ENCODE measurements at places on chromosomes 13 and 19.
A peak's percentile ranks its signal among the peaks of the same experiment; 100 is the strongest.

- DNase-seq: no peak
These were observed 373.0 kb upstream of the SLITRK1 start for GRCh38 chr13:84255226-84255797.

- DNase-seq: no peak
These were observed 947 bp downstream of the ATP4B start for GRCh38 chr13:113656831-113657671.

- no peak for DNase-seq
These were observed 41.1 kb upstream of the GTF3A start for GRCh38 chr13:27383104-27383921.

DNA sequence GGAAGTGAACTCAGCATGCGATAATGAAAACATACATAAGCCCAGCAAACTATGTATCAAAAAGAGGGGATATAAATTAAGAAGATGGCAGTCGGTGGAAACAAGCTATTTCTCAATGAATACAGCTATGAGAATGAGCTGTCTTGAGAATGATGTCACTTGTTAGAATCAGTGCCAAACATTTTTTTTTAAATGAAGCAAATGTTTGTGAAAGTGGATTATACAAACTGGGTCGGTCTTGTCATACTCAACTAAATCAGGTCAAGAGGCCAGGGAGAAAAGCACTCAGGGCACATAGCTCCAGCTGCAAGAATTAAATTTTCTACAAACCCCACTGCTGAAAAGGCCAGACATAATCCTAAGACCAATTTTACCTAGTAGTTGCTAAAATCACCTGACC, 1048.4 kb downstream of the SLITRK1 start:
- DNase-seq: no peak

DNA sequence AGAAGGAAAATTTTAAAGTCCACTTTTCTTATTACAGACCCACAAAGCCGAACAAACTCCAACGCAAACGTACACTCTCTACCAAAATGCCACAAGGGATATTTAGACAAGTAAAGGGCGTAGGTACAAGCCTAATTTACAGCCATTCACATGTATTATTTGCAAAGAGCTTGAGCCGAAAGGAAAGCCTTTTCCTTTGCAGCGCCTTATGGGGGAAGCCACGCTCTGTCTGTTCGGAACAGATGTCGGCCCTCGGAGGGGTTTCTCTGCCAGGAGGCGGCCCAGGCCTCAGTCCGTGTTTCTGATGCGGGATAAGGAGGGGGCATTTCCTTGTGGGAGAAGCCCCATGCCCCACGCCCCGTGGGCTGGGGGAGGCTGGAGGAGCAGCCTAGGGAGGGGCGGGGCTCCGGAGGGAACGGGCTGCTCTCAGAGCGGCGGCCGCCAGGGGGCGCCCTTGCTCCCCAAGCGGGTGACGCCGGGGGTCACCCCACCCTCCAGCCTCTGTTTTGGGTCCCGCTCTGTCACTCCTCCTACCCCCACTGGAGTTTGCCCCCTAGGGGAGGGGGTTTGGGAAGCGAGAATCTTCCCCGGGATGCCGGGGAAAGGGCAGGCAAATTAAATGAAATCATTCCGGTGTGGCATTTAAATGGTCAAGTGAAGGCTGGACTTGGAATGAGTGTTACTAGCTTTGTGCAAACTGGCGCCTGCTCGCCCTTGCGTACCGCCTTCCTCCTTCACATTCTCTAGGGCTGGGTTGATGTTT, 2.9 kb downstream of the HTR2A start:
- DNase-seq: no peak

DNA sequence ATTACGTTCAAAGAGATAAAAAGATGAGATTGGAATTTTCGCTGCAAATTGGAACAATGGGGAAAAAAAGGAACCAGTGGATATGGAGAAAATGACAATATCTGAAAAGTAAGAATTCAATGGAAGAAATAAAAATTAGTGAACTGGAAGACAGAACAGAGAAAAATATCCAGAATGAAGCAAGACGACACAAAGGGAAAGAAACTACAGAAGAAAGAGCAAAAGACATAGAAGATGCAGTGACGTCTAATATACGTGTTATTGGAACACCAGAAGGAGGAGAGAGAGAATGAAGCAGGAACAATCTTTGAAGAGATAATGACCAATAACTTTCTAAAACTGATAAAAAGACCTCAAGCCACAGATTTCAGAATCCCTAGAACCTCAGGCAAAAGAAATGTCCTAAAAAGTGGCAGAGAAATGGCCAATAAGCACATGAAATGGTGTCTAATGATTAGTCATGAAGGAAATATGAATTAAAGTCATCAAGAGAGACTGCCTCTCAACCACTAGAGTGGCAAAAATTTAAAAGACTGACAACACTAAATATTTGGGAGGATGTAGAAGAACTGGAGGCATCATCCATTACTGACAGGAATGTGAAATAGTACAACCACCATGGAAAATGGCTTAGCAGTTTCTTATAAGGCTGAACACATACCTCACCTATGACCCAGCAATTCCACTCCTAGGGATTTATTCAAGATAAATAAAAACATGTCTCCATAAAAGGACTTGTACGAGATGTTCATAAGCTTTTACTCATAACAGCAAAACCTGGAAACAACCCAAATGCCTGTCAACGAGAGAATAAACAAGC, 56.5 kb downstream of the GADD45B start:
- peak; percentile 59 for DNase-seq

- DNase-seq: no peak
These were observed 31.2 kb downstream of the KATNAL1 start for GRCh38 chr13:30276178-30276577.

DNA sequence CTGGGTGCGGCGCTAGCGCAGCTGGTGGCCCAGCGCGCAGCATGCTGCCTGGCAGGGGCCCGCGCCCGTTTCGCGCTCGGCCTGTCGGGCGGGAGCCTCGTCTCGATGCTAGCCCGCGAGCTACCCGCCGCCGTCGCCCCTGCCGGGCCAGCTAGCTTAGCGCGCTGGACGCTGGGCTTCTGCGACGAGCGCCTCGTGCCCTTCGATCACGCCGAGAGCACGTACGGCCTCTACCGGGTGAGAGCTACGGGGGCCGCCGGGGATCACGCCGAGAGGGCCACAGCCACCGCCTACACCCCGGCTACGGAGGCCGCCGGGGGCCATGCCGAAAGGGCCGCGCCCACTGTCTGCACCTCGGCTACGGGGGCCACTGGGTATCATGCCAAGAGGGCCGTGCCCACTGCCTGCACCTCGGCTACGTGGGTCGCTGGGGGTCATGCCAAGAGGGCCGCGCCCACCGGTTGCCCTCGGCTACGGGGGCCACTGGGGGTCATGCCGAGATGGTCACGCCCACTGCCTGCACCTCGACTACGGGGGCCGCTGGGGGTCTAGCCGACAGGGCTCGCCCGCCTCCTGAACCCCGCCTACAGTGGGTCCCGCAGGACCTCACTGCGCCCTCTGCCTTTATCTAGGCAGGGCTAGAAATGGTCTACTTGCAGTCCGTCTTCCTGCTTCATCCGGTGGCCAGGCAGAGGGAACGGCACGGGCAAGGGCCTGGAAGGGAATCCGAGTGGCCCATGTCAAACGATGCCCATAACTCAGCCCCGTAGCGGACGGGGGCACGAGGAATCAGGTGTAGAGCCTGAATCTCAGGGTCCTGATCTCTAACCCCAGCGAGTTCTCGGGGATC, 500 bp downstream of the PGLS start:
- DNase-seq: peak; percentile 24

DNA sequence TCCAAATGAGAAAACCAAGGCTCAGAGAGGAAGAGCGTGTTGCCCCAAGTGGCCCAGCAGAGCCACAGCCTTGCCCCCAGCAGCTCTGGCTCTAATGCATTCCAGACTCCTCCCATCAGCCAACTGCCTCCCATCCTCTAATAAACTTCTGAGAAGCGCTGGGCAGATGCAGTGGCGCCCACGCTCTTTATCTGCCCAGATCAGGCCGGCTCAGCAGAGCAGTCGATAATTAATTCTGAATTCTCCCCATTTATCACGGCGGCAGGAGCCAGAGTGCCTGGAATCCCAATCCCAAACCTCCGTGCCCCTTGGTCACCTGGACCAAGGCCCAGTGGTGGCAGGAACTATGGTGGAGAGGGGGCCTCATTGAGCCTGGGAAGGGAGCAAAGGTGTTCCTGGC, 13.9 kb downstream of the TINCR start:
- DNase-seq: no peak

GRCh38 chr19:2633693-2634075, 68.8 kb downstream of the GNG7 start:
- DNase-seq: no peak

- DNase-seq: peak; percentile 46
These were observed 11.7 kb downstream of the NTN5 start for GRCh38 chr19:48660852-48661710.

DNA sequence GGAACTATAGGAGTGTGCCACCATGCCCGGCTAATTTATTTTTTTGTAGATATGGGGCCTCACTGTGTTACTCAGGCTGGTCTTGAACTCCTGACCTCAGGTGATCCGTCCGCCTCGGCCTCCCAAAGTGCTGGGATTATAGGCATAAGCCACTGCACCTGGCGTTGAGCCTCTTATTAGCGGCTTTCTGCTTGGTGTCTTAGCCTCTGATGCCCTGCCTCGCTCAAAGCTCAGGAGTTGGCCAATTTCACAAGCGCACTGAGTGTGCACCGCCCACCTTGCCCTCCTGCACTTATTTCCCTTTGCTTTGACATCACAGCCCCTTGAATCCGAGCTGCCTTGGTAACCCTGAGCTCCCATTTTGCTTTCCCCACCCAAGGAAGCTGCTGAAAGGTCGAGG, 10.1 kb downstream of the YIPF2 start:
- DNase-seq: no peak

- no peak for DNase-seq
These were observed 23.5 kb downstream of the FAM187B start for GRCh38 chr19:35204799-35205732.

DNA sequence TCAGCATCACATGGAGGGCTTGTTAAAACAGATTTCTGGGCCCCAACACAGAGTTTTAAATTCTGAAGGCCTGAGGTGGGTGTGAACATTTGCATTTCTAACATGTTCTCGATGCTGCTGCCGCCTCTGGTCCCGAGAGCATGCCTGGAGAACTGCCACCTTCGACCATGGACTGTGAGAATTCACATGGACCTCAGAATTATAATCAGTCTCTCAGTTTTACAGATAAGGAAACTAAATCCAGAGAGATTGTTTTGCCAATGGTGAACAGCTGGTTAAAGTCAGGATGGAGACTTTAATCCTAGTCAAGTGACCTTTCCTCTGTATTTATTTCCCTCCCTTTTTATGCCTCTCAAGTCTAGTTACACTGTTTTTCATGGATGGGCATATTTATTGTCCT, 14.7 kb downstream of the ALOX5AP start:
- no peak for DNase-seq

DNA sequence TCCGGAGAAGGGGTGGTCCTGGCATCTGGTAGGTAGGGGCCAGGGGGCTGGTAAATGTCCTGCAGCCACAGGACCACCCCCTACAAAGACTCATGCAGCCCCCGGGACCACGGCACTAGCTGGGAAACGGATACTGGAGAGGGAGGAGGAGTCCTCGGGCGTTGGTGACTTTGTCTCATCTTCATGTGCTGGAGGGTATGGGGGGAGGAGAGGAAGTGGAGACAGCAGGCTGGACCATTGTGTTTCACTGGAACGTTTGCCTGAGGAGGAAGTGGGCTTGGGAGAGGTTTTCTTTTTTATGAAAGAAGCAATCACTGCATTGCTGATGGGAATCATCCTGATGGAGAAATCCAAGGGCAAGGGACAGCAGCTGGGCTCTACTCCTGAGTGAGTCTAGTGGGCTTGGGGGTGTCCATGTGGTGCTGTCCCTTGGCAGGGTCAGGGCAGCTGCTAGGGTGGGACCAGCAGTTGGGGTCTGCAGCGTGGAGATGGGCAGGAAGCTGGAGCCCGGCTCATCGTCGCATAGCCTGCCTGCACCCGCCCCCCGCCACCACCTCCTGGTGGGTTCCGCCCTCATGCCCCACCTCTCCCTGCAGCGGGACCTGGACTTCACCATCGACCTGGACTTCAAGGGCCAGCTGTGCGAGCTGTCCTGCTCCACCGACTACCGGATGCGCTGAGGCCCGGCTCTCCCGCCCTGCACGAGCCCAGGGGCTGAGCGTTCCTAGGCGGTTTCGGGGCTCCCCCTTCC, 1.7 kb upstream of the ADM5 start:
- no peak for DNase-seq

- no peak for DNase-seq
These were observed 1364.0 kb downstream of the PCDH9 start for GRCh38 chr13:65866138-65866537.

- no peak for DNase-seq
These were observed 4.4 kb downstream of the PRDX2 start for GRCh38 chr19:12797141-12797587.

GRCh38 chr19:19490214-19490968, 25.0 kb downstream of the TSSK6 start:
- peak; percentile 55 for DNase-seq

DNA sequence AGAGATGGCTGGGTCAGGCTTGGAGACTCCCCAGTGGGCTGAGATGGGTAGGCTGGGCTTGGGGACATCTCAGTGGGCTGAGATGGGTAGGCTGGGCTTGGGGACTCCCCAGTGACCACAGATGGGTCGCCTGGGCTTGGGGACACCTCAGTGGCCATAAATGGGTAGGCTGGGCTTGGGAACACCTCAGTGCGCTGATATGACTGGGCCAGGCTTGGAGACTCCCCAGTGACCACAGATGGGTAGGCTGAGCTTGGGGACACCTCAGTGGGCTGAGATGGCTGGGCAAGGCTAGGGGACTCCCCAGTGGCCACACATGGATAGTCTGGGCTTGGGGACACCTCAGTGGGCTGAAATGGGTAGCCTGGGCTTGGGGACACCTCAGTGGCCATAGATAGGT, 12.8 kb downstream of the IQCN start:
- no peak for DNase-seq

DNA sequence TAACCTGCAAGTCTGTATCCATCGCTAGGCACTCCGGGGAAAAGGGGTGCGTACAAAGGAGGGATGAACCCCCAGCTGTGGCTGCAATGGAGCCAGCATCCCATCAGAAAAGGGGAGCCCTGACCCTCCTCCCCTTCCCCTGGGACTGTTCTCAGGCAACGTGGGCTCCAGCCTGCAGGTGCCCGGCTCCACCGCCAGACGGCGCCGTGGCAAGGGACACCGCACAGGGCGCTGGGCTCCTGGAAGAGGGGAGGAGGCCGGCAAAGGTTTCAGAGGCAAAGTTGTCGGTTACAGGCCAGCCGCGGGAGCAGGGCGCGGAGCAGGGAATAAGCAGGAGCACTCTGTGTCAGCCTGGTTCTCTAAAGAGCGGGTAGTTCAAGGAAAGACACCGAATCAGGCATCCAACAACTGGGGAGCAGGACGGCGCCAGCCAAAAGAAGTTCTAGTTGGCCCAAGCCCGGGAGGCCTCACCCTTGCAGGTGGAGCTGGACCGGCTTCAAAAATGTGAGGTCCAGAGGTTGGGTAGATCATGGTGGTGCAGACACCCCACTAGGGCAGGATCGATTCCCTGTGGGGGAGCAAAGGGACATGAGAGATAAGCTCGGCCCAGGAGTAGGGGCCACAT, 53.0 kb upstream of the ATP12A start:
- no peak for DNase-seq

DNA sequence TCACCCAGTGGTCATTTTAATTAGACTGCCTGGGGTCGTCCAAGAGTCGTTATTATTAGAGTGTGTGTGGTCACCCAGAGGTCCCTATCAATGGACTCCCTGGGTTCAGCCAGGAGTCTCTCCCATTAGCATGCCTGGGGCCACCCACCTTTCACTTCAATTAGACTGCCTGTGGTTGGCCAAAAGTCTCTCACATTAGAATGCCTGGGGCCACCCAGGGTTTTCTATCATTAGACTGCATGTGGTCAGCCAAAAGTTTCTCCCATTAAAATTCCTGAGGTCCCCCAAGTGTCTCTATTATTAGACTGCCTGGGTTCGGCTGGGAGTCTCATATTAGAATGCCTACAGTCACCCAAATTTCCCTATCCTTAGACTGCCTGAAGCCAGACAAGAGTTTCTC, 1472.6 kb downstream of the UQCRFS1 start:
- no peak for DNase-seq
